ENCODE measurements at places on chromosomes 6 and 20.

GRCh38 chr20:53130795-53131194, 158.6 kb downstream of the TSHZ2 start:
- DNase-seq = no peak

DNA sequence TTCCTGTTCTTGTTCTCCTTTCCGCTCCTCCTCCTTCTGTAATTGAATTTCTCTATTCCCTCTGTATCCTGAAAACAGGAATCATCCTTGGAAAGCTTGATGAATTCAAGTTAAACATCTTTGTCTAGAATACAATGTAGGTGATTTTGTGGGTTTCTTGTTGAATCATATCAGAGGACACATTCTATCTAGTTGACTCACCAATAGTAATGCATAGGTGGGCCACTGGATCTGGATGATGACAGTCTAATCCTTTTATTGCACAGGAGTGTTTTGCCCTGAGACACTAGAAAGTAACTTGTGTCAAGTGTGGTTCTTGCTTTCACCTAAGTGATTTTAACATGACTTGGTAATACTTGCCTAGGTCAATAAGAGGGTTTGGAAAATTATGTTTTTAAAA, 164.3 kb downstream of the RFPL4B start:
- DNase-seq = no peak

DNA sequence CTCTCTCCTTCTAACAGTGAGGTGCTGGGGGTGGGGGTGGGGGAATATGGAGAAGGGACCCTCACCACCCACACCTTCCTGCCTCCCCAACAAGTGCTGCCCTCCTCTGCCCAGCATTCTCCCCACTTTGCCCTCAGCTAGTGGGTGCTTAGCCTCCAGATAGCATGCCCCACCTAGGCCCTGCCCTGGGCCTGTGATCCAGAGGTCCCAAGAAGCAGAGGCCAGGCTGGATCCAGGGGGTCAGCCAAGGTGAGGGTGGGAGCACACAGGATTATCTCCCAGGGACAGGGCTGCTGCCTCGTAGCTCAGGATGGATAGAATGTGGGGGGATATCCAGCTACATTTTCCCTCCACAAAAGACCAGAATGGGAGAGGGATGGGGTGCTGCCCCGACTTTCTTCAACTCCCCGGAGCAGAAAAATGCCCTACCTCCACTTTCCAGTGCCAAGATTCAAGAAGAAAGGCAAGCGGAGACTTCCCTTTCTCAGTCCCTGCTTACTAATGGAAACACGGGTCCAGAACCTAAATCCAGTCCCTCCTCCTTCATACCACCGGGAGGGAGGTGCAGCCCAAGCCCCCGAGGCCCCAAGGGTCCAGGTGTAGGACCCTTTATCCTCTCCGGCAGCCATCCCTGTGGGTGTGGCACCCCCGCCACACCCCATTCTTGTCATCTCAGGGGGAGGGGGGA, 987 bp downstream of the ADISSP start:
- DNase-seq = no peak

DNA sequence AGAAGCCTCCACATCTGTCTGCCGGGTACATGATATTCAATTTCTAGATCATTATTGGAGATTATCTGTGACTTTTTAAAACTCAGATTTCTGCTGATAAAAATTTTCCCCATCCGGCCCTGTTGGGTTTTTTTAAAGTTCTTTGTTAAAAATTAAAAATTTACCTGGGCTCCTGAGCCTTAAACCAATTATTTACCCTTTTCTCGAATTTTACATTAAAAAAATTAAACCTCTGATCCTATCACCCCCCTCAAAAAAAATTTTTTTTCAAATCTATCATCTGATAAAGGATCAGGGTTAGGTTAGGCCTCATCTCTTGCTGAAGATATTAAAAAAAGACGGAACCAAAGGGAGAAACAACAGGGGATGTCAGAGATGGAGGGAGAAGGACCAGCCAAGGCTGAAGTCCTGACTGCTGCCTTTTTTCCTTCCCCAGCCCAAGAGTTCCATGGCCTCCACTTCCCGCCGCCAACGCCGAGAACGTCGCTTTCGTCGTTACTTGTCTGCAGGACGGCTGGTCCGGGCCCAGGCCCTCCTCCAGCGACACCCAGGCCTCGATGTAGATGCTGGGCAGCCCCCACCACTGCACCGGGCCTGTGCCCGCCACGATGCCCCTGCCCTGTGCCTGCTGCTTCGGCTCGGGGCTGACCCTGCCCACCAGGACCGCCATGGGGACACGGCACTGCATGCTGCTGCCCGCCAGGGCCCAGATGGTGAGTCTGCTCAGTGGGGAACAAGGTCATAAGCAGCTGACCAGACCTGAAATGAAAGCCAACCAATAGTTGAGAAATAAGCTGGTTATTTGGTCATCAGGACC, 527 bp downstream of the NFKBIL1 start:
- DNase-seq = no peak

DNA sequence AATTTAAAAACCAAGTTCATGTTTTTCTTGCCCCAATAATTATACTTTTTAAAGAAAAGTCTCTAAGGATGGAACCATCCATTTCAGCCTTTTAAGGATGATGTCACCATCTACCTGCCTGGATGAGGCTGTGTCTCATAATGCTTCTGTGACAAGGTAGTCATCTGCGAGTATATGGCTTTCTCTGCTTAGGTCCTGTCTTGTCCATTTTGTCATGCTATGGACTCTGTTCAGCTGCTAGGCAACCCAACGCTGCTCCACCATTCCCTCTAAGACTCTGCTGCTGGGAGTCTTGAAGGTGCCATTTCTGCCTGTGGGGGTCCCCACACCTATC, 459.8 kb upstream of the RUNX2 start:
- no peak for DNase-seq

GRCh38 chr6:10556589-10556988, 35.4 kb downstream of the GCNT2 start:
- DNase-seq = no peak

DNA sequence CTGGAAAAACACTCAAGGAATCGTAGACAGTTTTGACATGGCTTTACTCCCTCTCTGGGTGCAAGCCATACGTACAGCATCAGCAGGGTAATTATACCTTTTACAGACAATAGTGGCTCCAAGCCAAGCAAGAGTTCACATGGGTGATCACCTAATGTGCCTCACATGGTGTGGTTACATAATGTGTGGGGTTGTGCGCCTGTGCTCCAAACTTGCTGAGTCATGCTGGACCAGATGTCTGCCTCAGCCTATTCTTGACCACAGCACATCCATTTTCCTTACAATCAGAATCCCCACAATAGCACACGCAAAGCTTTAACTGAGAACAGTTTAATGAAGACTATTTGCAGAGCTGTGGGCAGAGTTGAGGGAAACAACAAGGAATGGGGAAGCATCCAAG, 74.5 kb downstream of the ALDH8A1 start:
- no peak for DNase-seq

DNA sequence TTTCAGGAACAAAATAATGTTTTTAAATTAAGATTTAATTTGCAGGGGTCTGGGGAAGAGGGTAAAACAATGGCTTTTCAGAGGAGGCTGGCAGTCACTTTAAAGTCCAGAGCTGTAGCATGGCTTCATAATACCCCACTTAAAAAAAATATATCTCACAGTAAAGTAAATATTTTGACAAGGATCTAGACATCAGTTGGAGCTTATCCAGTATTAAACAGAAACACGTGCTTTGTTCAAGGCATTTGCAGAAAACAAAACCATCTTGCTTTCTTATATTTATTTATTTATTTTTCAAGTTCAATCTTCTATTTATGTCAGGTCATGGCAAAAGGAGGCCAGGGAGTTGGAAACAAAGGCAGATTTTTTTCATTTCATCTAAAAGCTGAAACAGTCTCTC, 53.3 kb upstream of the PRL start:
- no peak for DNase-seq

DNA sequence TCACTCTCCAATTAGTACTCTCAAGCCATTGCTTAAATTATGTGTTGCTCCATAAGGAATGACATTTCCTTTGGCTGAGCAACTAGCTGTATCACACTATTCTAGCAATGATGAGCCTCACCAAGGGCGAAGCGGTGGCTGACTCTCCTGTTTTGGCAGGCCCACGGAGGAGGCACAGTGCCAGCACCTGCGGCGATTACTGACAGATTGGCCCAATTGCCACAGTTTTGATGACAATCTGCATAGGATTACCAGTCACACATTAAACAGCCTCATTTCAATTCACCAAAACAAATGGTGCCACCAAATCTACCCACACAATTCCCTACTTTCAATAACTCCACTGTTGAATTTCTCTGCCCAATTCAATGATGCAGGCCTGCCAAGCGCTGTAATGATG, 286.9 kb downstream of the PTPRK start:
- DNase-seq = no peak

GRCh38 chr6:124040655-124041054, 237.0 kb downstream of the NKAIN2 start:
- no peak for DNase-seq

- peak; percentile 58 for DNase-seq
Observed at GRCh38 chr20:24653306-24653705, 183.9 kb downstream of the SYNDIG1 start.

DNA sequence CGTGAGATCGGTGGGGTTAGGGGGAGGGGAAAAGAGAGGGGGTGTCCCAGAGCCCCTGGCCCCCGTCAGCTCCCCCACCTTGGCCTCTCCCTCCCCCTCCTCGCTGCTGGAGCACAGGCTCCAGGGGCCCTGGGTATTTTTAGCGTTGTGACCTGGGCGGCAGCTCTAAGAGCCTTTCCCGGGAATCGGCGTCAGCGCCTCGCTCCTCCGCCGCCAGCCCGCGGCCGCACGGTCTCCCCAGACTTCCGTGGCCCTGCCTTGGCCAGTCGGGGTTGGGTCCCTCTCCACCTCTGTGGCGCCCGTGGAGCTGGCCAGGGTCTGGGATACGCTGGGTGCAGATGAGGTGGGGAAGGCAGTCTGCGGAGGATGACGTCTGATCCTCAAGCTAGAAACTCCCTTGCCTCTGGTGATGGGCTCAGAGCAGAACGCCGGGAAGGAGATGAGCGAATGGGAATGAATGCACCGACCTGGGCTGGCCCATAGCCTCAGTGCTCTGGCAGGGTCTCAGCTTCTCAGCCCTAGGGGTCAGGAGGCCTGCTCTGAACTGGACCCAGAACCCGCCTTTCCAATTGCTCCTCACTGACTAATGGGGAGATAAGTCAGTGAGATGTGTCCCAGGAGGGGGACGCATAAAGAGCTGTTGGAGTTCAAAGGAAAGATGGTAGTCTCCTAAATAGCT, 883 bp upstream of the DBNDD2 start:
- DNase-seq = peak; percentile 55

DNA sequence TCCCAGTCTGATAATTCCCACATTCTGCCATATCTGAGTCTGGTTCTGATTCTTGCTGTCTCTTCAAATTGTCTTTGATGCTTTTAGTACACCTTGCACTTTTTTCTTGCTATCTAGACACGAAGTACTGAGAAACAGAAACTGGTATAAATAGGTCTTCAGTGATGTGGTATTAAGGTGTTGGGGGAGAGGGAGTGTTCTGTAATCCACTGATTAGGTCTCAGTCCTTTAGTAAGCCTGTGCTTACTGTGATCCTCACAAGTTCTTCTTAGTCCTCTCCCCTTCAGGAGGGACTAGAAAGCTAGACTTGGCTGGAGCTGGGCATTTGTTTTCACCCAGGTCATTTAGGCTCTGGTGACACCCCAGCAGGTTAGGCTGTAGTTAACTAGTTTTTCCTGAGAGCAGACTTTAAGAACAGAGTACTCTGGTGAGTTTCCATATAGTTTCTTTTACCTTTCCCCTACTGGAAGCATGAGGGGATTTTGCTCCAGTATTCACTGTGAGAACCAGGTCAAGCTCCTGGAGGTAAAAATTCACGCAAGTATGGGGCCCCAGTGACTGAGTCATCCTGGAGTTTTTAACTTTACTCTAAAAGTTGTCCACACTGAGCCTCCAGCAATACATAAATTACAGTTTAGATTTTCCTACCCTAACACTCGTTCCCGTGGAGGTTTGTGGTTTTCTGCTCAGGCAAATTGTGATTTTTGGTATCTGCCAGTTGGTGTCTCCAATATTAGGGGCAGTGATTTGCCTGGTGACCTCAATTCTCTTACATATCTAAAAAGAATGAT, 154.6 kb downstream of the CDKAL1 start:
- DNase-seq = no peak

GRCh38 chr6:109087661-109088264, 6.9 kb downstream of the SESN1 start:
- no peak for DNase-seq

DNA sequence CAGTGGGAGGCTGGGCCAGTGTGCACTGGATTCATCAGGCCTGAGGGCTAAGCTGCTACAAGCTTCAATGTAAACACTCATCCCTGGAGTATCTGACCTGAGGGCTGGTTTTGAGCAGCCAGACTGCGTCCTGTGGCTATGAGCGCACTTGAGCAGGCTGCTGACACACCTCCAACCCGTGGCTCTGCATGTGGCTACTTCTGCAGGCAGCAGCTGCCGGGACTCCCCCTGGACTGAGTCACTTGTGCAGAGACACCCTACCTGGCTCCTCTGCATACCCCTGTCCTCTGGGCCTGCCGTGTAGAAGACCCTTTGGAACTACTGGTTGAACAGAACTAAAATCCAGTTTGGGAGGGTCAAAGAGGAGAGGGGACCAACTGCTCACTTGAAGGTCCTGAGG, 172.0 kb downstream of the SCP2D1 start:
- DNase-seq = no peak

DNA sequence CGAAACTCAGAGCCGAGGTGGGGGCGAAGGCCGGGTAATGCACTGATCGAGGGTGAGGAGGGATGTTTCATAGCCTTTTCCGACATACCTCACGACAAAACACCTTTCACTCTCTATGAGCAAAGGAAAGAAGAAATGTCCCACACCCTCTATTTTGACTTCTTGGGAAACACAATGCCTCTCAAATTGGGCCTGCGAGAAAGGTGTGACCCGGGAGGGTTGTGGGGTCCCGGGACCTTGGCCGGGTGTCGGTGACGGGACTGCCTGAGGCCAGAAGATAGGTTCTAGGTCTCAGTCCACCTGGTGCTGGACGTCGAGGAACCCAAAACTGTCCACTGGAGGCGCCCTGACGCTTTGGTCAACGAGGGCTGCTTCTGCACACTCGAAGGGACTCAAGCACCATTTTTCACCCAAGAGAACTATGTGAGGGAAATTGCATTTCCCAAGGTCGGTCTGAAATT, 41.1 kb upstream of the OSTM1 start:
- peak; percentile 52 for DNase-seq

DNA sequence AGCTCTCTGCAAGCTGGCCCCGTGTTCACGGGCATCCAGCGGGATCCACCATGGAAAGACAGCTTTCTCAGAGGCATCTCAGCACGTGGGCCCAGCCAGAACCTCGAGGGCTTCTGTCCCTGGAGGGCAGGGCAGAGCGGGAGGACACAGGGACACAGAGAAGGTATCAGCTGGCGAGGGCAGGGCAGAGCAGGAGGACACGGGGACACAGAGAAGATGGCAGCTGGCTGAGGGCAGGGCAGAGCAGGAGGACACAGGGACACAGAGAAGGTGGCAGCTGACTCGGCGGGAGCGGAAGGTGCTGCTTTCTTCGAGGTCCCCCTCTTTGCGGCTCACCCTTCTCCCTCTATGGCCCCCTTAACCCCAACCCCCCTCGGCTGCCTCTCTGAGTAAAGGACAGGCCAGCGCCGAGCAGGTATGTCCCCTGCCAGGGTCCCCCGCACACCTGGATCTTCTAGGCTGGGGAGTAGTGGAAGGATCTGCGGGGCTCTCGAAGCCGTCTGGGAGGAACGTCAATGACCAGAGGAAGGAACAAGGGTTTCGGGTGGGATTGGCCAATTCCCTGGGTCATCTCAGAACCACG, 28.9 kb upstream of the BHLHE23 start:
- DNase-seq = no peak

Data from AG20443 (cell line).